Smooth muscle cell of trachea (primary cell): ENCODE measurements at places on chromosomes 4 and X. TPM values are rescaled to one million over a fixed set of nuclear protein-coding genes. Genes with fewer than 3 reads are reported as not detected.

SPOCK3 gene
- total RNA-seq: 0.17 and 0.44 TPM in 2 replicates

TCEAL8 gene
- total RNA-seq: 99.7 and 155 TPM in 2 replicates

PCDH19 gene
- under 0.01 TPM in 2 replicates for total RNA-seq

SERPINA7 gene
- total RNA-seq: not detected in 2 replicates

DKK2 gene
- 1.8 and 5.1 TPM in 2 replicates for total RNA-seq

HSD17B10 gene
- 39.2 and 65.3 TPM in 2 replicates for total RNA-seq

DNAAF6 gene
- not detected in 2 replicates for total RNA-seq

PAK3 gene
- total RNA-seq: 0.83 and 1.2 TPM in 2 replicates

ANKRD17 gene
- 50.8 and 58.3 TPM in 2 replicates for total RNA-seq

TMPRSS11D gene
- total RNA-seq: under 0.01 TPM in 1 of 2 replicates, not detected in the other

MAGEC2 gene
- 0.15 TPM in 1 of 2 replicates, not detected in the other for total RNA-seq

OFD1 gene
- 13.2 and 14.5 TPM in 2 replicates for total RNA-seq
